ENCODE measurements at places on chromosomes 1 and 21.

- no peak for DNase-seq
These were observed 81.1 kb upstream of the GPR88 start for GRCh38 chr1:100456880-100457279.

- DNase-seq: no peak
These were observed 19.9 kb downstream of the DSTYK start for GRCh38 chr1:205191622-205192021.

- no peak for DNase-seq
These were observed 23.0 kb upstream of the EPHA2 start for GRCh38 chr1:16178596-16179497.

- DNase-seq: no peak
These were observed 24.5 kb downstream of the HUNK start for GRCh38 chr21:31897311-31897710.

GRCh38 chr1:167789501-167789900, 67.7 kb downstream of the MPZL1 start:
- DNase-seq: no peak

GRCh38 chr1:230230948-230231773, 164.1 kb downstream of the GALNT2 start:
- no peak for DNase-seq
